ENCODE measurements at places on chromosomes 1 and 21.

DNA sequence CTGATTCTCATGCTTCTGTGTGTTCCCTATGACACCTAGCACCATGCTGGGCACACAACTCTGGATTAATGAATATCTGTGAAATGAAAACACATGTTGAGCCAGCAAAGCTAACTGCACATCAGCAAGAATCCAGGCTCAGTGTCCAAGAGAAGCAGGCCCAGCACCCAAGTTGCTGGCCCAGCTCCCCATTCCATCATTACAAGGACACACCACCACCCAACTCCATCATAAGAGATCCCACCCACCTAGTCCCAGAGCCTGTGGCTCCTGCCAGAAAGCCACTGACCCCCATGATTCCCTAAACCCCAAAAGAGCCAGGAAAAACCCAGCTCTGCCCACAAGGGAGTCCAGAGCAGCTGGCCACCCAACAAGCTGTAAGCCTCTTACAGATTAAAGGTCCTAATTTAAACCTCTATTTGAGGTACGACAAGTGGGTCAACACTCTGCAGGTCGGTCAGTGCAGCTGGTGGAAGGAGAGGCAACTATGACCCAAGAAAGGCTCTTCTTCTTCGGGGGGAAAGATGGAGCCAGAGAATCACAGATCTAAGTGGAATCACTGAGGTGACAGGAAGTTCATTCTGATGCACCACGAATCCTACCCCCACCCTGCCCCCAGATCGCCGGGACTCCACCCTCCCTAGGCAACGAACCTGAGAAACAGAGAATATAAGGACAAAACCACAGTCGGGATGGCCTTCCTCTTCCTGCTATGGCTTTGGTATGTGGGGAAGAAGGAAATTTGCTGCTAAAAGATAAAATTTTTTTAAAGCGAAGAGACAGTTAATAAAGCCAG lies 58.2 kb downstream of the CD34 start:
- no peak for DNase-seq

DNA sequence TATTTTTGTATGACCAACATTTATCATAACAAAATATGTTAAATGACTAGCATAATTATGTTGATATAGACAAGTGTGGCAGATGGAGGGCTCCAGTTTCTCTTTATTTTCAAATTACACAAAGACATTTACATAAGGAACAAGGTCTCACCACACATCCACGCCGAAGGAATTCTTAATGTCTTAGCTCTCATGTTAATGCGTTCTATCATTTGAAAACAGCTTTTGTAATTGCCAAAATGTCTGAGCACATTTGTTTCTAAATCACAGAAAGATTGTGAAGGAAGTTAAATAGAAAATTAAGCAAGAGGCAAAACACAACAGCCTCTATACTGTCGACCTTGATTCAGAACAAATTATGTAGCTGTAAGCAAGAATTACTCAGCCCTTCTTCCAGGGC lies 223.0 kb upstream of the NR5A2 start:
- DNase-seq: no peak

- no peak for DNase-seq
These were observed 17.4 kb downstream of the ADARB1 start for GRCh38 chr21:45091550-45092322.

DNA sequence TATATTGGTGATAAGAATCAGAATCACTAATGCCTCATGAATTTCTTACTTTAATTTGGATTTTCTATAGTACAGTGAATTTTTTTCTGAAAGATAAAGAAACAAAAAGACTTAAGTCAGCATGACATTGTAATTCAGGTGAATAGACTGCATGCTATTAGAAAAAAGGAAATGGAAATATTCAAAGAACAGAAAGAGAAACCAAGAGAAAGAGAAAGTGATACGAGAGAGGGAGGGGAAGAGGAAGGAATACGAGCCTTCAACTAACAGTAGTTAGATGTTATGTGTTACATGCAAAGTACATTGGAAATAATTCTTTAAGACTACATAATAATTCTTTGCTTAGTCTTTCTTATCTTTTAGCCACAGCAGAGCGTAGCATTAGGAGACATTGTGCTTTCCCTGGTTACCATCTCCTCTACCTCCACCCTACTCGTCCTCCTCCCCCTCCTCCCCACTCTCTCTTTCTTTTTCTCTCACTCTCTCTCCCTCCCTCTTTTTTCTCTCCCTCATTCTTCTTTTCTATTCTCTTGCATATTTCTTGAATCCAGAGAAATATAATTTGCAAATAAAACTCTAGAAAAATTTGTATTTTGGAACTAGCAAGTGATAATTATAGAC lies 46.4 kb upstream of the ADGRL4 start:
- DNase-seq: no peak

DNA sequence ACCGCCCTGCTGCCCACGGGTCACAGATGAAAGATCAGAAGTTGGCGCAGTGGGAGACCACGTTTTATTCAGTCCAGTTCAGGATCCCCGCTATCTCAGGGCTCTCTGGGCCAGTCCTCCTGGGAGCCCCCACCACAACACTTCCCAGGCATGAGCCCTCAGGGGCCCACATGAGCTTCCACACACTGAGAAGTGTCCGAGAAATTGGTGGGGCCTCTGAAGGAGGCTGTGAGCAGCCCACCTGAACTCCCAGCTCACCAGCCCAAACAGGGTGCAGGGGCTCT lies 12.1 kb downstream of the TRIM46 start:
- DNase-seq: no peak

DNA sequence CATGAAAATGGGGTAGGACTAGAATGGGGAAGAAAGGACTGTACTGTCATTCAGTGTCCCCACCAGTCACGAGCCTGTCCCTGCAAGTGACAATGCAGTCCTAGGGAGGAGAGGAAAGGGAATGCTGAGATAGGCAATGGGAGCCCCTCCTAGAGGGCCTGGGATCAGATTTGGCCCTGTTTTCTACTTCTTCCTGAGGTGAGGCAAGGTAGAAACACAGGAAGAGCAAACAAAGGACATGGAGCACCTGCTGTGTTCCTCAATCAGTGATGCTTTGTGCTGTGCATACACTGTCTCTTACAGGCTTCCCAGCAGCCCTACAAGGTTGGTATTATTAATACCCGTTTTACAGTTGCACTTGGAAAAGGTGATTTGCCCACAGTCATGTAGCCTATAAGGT lies 6.1 kb downstream of the FABP3 start:
- no peak for DNase-seq

DNA sequence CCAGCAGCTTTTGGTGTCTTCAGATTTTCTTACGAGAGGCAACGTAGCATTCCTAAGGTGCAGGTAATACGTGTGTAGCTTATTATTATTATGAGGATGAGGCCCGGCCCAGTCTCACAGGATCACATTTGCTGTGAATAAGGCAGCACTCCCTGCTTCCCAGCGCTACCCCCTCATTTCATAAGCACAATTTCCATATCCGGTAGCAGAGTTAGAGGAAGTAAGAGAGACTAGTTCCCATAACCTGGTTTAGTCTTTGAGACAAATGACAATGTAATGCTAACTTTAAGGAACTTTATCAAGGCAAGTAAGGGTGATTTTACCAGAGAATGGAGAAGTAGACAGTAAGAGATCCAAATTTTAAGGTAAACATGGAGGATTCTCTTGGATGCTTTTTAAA lies 14.6 kb upstream of the LMO4 start:
- DNase-seq: no peak

DNA sequence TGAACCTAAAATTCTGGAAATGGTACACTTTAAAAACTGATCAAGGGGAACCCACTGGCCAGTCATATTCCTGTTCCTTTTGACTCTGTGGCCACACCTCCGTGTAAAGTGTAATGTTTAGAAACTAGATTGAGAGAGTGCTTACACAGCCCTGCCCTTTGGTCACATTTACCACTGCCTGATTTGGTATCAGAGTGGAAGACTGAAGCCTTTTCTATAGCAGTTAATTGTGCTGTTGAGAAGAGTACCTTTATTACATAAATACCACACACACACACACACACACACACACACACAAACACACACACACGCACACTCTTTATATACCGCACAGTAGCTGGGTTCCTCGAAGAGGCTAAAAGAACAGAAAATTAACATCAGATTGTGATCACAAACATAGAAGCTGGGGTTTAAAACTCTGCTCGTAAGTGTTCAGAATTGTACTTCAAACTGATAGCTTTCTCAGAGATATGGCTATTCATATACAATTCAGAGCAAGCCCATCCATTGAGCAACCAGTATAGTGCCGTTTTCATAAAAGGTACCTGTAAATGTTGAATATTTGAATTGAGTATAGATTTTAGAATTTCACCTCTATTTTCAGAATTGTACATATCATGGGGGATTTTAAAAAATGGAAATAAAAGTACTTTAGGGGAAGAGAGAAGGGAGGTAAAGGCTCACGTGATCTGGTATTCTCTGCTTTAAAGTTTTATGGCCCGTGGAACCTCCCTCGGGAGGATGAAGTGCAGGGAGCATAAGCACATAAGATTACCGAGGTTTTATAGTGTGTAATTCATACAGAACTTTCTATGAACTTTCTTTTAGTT lies 37.5 kb downstream of the CAMTA1 start:
- DNase-seq: no peak

GRCh38 chr1:109249654-109250401 lies 489 bp downstream of the CELSR2 start:
- no peak for DNase-seq

DNA sequence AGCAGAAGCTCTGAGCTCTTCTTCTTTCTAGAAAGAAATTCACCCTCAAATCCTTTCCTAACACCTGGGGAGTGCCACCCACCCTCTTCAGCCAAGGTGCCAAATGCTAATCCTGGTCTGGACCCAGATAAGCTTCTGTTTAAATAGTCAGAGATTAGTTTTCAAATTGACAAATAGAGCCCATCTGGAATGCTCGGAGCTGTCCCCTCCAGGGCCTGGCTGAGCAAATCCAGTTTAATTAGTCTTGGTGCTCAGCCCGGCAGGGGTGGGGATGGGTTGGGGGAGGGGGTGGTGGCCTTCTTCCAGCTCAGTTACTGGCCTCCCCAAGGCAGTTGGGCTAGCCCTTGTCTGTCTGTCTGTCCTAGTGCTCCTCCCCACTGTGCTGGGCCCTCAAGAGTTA lies 269.5 kb downstream of the GRIK3 start:
- DNase-seq: no peak

DNA sequence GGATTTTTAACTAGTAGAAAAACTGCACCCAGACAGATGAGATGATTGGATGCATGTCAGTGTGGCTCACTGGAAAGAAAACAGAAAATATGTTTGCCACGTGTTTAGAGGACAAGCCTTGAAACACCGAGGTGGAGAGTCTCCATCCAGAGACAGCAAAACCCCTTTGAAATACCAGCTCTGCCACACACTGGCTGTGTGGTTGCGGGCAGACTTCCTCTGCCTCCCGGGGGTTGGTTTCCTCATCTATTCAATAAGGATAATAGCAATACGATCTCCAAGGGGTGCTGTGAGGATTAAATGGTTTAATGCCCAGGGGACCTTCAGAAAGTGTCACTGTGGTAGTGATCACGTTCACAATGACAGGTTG lies 67.2 kb upstream of the PARP1 start:
- no peak for DNase-seq

GRCh38 chr1:178465011-178465410 lies 31.8 kb downstream of the CLEC20A start:
- no peak for DNase-seq

DNA sequence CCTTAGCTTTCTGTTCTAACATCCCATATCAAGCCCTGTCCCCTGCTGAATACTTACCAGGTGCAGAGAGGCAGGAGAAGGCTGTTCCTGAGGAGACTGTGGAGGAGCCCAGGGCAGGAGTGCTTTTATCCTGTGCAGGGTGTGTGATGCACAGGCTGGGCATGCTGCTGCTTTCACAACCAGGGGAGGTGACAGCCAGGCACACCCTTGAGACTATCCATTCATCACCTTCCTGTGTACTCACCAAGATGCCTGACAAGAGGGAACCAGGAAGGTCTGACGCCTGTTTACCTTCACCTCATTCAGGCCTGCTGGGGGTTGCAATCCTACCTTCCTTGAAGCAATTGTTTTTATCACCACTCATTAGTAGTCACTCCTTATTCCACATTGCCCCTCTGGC lies at the start of gene LCE3E:
TSS of gene LCE3E (minus strand) at position 100 of the 400 bp plus-strand sequence. CDS start 572 bp downstream, outside the sequence.
- DNase-seq: no peak

DNA sequence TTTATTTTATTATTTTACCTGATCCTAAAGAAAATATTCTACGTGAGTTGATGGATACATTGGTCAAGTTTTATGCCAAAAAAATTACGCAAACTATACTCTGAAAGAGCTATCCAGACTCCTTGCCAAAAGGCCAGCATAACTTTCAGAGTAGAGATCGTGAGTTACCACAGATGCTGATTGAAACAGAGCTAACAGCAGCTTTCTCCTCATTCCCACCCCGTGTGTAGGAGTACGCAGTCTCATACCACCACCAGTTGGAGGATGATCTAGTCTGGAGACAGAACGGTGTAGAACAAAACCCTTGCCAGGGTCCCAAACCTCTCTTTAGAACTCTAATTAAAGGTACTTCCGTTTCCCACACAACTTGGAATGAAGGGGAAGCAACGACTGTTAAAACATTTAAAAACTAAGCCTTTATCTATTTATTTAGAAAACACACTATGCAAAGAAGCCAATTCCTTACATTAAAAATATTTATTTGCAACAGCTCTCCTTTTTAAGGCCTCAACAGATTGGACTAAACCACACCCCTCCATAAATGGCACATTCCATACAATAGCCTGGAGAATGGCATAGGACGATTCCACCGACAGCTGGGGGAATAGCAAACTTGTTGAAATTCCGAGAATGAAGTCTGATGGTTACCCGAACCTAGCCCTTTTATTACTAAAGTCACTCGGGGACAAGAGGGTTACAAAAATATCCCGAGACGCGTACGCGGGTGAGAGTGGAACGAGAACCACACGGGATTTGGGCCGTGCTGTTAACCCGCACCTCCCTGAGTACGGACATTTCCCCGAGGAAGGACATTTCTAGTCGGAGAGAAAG lies 1.4 kb downstream of the NUCKS1 start:
- DNase-seq: no peak

DNA sequence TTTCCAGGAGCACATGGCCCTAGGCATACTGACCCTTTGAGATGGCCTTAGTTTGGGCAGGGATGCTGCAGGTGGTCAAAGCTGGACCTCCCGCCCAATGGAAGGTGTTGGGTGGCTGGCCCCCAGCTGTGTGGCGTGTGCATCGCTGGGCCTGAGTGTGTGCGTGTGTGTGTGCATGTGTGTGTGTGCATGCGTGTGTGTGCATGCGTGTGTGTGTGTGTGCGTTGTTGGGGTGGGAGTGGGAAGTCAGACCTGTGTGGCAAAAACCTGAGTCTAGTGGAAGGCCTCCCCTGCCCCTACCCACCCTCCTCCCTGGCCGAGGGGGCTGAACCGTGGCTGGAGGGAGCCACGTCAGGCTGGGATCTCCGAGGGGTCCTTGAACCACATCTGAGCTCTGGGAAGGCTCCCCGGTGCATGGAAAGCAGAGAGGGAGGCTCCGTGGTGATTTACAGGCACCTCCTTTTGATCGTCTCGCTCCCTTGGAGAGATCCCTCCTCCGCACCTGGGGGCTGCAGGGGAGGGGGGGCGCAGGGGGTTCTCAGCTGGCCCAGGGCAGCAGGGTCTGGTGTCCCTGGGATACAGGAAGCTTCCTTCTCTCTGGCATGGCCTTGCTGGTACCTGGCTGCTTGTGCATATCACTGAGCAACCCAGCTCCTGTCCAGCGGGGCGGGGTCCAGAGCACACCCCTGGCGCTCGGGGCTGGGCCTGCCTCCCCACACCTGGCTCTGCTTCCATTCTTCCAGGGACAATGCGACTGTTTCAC lies 124.7 kb upstream of the WNT4 start:
- DNase-seq: no peak

GRCh38 chr1:87204441-87204840 lies 124.2 kb upstream of the LMO4 start:
- no peak for DNase-seq

- DNase-seq: no peak
These were observed 14.6 kb upstream of the PROX1 start for GRCh38 chr1:213973129-213973528.

- DNase-seq: no peak
These were observed 360.3 kb downstream of the NEGR1 start for GRCh38 chr1:71921935-71922559.

Measured in stimulated activated CD4-positive, alpha-beta T cell treated with anti-CD3 and anti-CD28 coated beads, TNF-alpha, amount 100 ng/mL, for 4 hours (primary cell).